Left kidney (tissue), 8 donors: ENCODE measurements at places on chromosomes 6 and 20. TPM values are rescaled to one million over a fixed set of nuclear protein-coding genes. Genes with fewer than 3 reads are reported as not detected.

GRCh38 chr6:38035478-38035877 is 216.0 kb downstream of the ZFAND3 start:
- no peak for DNase-seq

DNA sequence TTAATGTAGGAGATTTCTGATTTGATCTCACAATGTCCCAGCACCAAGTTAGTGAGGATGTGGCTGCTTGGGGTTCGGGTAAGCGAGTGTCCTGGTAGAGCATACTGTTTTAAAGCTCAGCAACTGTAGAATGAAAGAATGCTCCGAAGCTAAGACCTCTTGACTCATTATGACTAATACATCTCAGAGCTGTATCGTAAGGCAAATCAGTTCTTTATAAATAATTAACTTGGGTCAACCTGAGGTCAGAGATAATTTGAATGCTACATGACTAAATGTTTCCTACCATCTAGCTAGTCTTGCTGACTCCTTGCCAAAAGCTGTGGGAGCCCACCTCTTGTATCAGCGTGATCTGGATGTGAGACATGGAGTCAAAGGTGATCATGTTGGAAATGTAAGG is 128.8 kb upstream of the PDE7B start:
- no peak for DNase-seq

- DNase-seq, result peak; percentile 63
These were observed 530.3 kb downstream of the RFPL4B start for GRCh38 chr6:112877134-112878100.

The TFAP2C gene
- polyA plus RNA-seq, result 1.1 TPM

DNA sequence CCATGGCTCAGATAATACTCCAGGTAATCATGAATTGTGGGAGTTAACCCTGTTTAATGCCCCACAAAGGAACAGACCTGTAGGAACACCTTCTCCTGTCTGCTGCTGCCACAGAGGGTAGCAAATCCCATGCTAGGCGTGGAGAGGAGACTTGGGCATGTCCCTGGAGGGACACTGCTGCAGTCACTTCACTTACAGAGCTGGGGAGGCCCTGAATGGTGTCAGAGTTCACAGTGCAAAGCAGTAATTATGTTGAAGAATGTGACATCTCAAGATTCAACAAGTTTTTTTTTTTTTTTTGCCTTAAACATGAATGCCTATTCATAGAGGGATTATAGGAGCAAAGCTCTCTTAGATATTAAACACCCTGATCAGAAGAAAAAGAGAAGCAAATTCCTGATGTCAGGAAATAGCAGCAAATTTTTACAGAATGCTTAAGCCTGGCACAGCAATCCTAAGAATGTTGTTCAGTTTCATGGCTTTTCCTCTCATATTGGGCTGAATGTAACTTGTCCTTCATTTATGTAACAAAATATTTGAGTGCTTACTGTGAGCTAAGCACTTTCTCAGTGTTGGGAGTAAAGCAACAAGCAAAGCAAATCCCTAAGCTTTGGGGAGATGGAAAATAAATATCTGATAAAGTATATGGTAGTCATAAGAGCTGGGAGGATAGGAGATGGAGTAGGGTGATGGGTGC is 45.0 kb downstream of the CARMIL1 start:
- no peak for DNase-seq

The OTOR gene
- not detected for polyA plus RNA-seq

- no peak for DNase-seq
These were observed 218.4 kb downstream of the MAFB start for GRCh38 chr20:40470445-40471260.

DNA sequence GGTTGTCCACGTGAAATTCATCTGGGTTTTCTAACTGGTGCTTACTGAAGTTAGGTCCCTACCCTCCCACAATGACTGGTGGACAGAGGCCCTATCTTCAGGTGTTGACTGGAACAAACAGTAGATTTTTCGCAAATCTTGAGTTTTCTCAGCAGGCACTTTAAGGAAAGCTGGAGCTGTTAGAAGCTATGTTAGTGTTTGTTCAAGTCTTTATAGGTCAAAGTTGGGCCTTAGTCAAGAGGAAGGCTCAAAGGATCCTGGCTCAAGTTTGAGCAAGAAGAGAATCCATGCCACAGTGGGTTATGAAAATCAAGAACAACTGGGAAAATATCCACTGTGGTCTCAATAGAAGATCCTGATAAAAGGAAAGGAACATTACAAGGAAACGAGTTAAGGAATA is 48.5 kb upstream of the ELOVL5 start:
- DNase-seq, result no peak

GRCh38 chr20:33433465-33434234 is 9.9 kb downstream of the SNTA1 start:
- DNase-seq, result no peak
